ENCODE measurements at places on chromosomes 6 and 20.

- no peak for DNase-seq
Measured at GRCh38 chr20:24194143-24194542, 205.6 kb upstream of the GGTLC1 start.

DNA sequence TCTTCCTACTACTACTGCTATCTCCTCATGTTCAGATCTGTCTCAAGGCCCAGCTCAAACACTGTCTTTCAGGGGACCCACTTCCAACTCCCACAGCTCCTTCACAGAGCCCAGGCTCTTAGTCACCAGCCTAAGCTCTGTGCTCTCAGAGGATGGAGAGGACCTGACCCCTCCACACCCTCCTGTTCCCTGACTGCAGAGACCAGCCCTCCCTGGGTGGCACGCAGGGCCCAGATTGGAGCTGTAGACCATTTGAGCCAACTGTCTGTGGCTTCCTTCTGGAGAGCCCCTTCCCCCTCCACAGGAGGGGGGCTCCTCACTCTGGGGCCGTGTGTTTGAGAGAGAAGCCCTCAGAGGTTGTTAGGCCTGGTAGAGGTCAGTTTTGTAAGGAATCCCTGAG lies 9.8 kb downstream of the SNPH start:
- no peak for DNase-seq

GRCh38 chr6:30378290-30378937 lies 33.5 kb downstream of the RPP21 start:
- no peak for DNase-seq

DNA sequence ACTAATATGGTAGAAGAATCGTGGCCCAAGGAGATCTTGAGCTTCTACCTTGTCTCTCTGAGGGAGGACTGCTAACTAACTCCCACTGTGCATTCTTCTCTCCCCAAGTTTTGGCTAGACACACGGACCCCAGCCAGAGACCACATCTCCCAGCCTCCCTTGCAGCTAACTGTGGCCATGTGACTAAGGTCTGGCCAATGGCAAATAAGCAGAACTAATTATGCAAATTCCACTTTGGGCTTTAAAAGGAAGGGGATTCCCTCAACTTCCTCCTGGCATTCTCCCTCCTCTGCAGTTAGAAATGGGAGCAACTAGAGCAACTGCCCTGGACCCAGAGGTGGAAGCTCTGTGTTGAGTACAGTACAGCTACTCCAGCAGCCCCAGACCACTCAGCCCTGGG lies 15.4 kb downstream of the BPIFA2 start:
- no peak for DNase-seq

GRCh38 chr20:33724439-33725094 lies 4.5 kb upstream of the PXMP4 start:
- no peak for DNase-seq

GRCh38 chr6:29537714-29538403 lies 21.7 kb downstream of the UBD start:
- no peak for DNase-seq

DNA sequence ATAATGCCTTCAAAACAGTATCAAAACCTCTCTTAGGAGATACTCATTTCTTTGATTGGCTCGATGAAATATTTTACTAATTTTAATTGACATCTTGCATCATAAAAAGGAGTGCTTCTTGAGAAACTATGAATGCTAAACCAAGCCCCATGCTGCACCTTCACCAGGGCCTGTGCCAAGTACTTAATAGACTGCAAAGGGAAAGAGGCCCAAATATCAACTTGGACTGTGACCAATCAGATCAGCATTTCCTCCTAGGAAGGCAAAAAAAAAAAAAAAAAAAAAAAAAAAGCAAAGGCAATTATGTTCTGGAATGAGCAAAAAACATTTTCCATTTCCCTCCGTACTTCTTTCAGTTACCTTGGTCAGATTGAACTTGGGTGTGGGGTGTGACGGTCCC lies 253.0 kb upstream of the SOX4 start:
- no peak for DNase-seq

GRCh38 chr20:32972181-32973076 lies 31.8 kb downstream of the SUN5 start:
- no peak for DNase-seq

DNA sequence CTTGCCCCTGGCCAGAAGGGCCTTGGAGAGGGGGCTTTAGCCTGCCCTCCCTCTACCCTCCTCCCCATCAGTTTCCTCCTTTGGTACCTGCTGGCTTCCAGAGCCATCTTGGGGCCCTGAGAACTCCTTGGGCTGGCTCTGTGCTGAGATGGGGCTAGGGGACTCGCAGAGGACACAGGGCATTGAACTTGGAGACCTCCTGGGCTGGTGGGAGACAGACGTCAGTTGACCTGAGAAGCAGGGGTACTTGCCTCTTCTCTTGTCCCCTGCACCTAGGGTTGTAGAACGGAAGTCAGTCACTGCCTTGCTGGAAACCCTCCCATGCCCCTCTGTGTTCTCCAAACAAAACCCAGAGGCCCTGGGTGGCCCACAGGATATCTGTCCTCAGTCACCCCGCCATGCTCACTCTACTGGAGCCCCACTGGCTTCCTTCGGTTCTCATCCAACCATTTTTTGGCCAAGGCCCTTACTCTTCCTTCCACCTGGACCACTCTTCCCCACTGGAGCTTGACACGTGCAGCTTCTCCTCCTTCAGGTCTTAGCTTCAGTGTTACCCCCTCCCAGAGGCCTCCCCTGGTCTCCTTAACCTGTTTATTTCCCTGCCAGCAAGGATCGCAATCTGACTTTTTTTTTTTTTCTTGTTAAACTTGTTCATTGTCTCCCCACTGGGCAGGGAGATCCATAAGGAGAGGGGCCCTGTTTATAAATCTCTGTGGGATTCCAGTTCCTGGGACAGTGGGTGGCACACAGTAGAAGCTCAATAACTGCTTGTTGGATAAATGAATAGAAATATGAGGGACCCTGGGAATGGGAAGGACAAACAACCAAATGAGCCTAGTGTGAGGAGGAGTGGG lies 971 bp downstream of the RBCK1 start:
- peak; percentile 17 for DNase-seq

- DNase-seq: no peak
Measured at GRCh38 chr6:148274809-148275208, 67.8 kb upstream of the SASH1 start.

DNA sequence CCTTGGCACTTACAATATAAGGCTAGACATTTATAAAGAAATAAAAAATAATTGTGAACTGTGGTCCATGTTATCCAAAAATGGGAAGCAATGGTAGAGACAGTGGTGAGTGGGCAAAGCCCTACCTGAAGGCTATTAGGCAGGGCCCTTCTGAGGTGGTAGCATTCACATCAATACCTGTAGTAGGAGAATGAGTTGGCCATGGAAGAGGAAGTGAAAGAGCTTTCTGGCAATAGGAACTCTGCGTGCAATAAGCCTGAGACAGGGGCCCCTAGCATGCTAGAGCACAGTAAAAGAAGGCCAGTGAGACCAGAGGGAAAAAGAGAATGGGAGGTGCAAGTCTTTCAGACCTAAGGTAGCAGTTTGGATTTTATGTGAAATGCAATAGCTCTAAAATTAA lies 754.5 kb downstream of the PTPRT start:
- DNase-seq: no peak

GRCh38 chr6:6750594-6751265 lies 162.2 kb downstream of the LY86 start:
- DNase-seq: no peak

- no peak for DNase-seq
Measured at GRCh38 chr6:38346291-38347079, 293.2 kb downstream of the BTBD9 start.

DNA sequence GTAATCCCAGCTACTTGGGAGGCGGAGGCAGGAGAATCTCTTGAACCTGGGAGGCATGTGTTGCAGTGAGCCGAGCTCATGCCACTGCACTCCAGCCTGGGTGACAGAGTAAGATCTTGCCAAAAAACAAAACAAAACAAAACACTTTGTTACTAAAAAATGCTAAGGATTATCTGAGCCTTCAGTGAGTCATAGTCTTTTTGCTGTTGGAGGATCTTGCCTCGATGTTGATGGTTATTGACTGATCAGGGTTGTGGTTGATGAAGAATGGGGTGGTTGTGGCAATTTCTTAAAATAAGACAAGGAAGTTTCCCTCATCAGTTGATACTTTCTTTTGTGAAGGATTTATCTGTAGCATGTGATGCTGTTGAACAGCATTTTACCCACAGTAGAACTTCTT lies 196.8 kb upstream of the HDDC2 start:
- DNase-seq: no peak

GRCh38 chr20:17687800-17688199 lies 5.8 kb upstream of the RRBP1 start:
- DNase-seq: no peak

GRCh38 chr6:71346334-71346694 lies 57.7 kb downstream of the OGFRL1 start:
- DNase-seq: no peak

DNA sequence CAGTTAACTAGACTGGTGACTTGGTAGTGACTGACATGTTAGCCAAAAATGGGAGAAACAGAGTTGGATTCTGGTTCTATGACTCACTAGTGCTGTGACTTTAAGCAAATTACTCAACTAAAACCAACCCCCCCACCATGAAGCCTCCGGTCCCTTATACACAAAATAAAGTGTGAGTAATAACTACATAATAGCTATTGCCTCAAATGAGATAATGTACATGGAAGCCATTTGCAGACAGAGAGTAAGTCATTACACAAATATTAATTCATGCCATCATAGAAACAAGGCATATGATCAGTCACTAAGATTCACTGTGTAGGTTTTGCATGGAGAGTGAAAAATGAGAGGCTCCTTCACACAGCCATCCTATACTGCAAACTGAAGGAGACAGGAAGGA lies 111.9 kb downstream of the HIVEP2 start:
- no peak for DNase-seq

DNA sequence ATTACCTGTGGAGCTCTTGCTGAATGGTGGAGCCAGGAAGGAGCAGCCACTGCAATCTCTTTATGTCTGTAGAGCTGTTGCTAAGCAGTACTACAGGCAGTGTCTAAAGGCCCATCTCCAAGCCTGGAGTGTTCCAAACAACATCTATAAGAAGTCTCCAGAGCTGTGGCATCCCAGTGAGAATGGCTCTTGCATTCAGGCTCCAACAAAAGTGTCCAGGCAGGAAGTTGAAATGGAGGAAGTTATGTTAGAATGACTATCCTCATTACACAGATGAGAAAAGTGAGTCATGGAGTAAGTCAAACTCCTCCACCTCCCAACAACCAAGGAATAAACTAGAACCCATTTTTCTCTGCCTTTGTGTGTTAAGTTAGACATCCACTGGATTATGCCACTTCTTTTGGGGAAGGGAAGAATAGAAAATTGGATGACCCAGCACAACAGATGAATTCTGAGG lies 288.5 kb upstream of the STXBP5 start:
- no peak for DNase-seq

DNA sequence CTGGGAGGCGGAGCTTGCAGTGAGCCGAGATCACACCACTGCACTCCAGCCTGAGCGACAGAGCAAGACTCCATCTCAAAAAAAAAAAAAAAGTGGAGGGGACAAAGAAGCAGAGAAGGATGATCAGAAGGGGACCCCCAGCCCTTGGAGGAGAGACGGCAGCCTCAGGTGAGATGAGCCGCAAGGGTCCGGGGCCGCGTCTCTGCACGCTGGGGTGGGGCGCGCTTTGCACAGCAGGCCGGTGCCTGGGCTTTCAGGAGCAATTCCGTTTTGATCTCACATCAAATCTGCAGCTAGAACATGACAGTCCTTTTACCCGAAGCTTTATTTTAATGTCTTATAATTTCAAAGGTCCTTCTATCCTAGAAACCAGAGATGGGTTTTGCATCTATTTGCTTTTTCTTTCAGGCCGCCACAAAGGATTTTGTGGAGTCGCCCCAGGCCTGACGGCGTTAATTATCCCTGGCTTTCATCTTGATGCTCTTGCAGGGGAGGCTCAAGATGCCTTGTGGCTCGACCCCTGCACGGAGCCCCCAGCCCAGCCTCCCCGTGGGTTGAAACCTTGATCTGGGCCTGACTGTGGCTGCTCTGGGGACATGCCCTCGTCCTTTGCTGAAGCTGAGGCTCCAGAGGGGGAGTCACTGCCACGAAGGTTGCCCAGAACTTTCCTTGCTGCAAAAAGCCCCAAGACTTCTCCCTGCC lies 17.3 kb downstream of the HRH3 start:
- no peak for DNase-seq

- no peak for DNase-seq
Measured at GRCh38 chr6:38039502-38039901, 220.0 kb downstream of the ZFAND3 start.

GRCh38 chr20:47318027-47318585 lies 38.4 kb downstream of the ZMYND8 start:
- DNase-seq: no peak

DNA sequence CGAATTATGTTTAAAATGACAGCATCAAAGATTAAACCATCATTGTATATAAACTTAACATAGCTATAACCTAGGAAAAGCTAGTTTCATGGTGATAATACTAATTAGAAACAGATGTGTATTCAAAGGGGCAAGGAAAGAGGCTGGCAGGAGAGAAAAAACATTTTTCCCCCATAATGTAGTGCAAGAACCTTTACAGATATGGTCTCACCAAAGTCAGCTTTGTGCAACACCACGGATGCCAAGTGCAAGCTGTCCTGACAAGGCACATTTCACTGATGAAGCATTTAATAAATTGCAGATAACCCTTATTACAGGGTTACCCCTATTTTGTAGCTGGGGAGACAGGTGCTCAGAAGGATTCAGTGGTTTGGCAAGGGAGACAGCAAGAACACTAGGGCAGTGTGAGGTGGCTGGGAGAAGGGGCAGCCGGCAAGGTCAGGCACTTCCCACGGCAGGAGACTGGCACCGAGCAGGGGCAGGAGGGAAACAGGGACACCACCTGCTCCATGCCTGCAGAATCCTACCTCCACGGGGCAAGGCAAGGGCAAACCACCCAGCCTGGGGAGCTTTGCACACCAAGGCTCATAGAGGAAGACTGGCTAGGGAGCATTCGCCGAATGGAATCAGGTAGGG lies 6.5 kb downstream of the RPS6KA2 start:
- DNase-seq: no peak

DNA sequence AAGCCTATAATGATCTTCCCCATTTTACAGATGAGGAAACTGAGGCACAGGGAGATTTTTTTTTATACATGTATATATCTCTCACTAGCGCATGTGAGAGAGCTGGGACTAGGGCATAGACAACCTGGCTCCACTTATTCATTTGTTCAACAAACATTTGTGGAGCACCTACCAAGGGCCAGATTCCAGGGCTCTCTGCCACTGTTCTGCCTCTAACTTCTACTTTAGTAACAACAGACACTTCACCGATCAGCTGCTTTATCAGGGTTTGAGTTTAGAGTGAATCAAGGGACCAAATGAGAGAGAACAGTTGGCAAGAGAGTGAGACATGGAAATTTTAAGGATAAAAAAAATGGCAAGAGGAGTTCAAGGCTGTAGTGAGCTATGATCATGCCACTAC lies 7.4 kb downstream of the ADAT2 start:
- no peak for DNase-seq

DNA sequence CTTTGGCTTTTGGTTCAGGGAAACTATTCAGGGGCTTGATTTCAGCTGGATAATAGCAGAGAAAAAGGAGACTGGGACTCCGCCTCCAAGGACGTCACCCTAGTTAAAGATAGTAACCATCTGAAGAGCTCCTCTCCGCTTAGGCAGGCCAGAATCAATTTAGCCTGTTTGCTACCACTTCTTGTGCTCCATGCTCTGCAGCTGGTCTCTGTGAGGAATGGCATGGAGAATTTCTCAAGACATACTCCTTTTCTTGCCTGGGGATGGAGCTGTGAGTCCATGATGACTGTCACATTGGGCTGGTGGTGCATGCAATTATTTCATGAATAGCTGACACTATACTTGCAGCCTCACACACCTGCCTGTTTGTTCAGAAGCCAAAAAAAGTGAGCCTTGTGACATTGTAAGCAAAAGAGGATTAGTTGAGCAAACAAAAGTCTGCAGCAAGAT lies 61.4 kb downstream of the TXLNB start:
- no peak for DNase-seq
